ENCODE measurements at places on chromosomes 4 and X. TPM values are rescaled to one million over a fixed set of nuclear protein-coding genes. Genes with fewer than 3 reads are reported as not detected.
A peak's percentile ranks its signal among the peaks of the same experiment; 100 is the strongest.

The S100P gene
- not detected for total RNA-seq

DNA sequence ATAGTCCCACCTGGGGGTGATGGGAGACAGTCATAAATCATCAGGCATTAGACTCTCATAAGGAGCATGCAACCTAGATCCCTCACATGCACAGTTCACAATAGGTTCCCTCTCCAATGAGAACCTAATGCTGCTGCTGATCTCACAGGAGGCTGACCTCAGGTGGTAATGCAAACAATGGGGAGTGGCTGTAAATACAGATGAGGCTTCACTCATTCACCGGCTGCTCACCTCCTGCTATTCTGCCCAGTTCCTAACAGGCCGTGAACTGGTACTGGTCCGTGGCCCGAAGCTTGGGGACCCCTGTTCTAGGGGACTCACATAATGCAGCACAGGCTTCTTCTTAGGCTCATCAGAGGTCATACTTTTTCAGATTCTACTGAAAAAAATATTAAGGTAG lies 625.9 kb upstream of the AGA start:
- H3K27me3 ChIP-seq = no peaks in the 10 kb centered on the region
- H3K36me3 ChIP-seq = no peaks in the 10 kb centered on the region
- no peak overlapping the region for H3K27ac ChIP-seq
- H3K4me3 ChIP-seq = no peak overlapping the region

GRCh38 chr4:4269331-4269731 lies 20.6 kb downstream of the LYAR start:
- H3K4me3 ChIP-seq = no peak overlapping the region
- H3K27me3 ChIP-seq = peaks cover 6% of the 10 kb centered on the region
- DNase-seq = no peak
- H3K27ac ChIP-seq = no peak overlapping the region
- peaks cover 18% of the 10 kb centered on the region for H3K4me1 ChIP-seq
- peaks cover 6% of the 10 kb centered on the region for H3K36me3 ChIP-seq

- no peaks in the 10 kb centered on the region for H3K4me1 ChIP-seq
- H3K27me3 ChIP-seq = peaks cover 2% of the 10 kb centered on the region
- H3K4me3 ChIP-seq = no peak overlapping the region
- DNase-seq = no peak
- H3K27ac ChIP-seq = no peak overlapping the region
Measured at GRCh38 chr4:88062311-88062710, 54.9 kb downstream of the PKD2 start.

GRCh38 chr4:173516621-173517524 lies 13.2 kb downstream of the HAND2 start:
- peaks cover 31% of the 10 kb centered on the region for H3K27me3 ChIP-seq
- peak overlapping the region; percentile 78 for H3K4me3 ChIP-seq
- DNase-seq = no peak
- peaks cover 11% of the 10 kb centered on the region for H3K4me1 ChIP-seq

DNA sequence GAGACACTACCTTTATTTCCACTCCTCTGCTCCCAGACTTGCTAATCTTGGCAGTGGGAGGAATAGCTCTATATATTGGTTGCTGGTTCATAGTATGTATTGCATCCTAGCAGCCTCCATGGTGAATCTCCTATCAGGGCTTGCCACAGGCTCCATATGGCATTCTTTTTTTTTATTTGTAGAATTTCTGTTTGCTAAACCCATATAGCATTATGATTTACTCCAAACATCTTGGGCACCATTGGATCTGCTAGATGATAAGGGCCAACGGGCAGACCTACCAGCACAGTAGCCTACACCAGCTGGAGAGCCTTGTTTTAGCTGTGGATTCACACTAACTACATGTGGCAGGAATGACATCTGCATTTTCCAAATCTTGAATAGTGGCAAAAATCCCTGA lies 6.9 kb downstream of the SMIM10 start:
- no peaks in the 10 kb centered on the region for H3K36me3 ChIP-seq
- H3K4me1 ChIP-seq = peaks cover 40% of the 10 kb centered on the region
- H3K4me3 ChIP-seq = no peak overlapping the region
- no peak overlapping the region for H3K27ac ChIP-seq
- no peaks in the 10 kb centered on the region for H3K27me3 ChIP-seq

DNA sequence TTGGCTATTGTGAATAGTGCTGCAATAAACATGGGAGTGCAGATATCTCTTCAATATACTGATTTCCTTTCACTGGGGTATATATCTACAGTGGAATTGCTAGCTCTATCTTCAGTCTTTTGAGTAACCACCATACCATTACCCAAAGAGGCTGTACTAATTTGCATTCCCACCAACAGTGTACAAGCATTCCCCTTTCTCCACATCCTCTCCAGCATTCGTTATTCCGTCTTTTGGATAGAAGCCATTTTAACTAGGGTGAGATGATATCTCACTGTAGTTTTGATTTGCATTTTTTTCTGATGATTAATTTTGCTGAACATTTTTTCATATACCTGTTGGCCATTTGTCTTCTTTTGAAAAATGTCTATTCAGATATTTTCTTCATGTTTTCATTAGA lies 110.3 kb downstream of the PRDM5 start:
- peaks cover 39% of the 10 kb centered on the region for H3K4me1 ChIP-seq
- H3K4me3 ChIP-seq = peak overlapping the region; percentile 24
- no peaks in the 10 kb centered on the region for H3K27me3 ChIP-seq
- DNase-seq = no peak
- H3K36me3 ChIP-seq = peaks cover 21% of the 10 kb centered on the region
- peak overlapping the region; percentile 19 for H3K27ac ChIP-seq

Measured in HFFc6 (cell line).